MG63 (cell line): ENCODE measurements at places on chromosomes 4 and X. TPM values are rescaled to one million over a fixed set of nuclear protein-coding genes. Genes with fewer than 3 reads are reported as not detected.

Gene RPS6KA6
- not detected in 2 replicates for total RNA-seq

Gene CTAG1B
- total RNA-seq: not detected in 2 replicates

Gene GABRE
- 27.9 and 32.4 TPM in 2 replicates for total RNA-seq

Gene SUPT20HL1
- total RNA-seq: not detected in 2 replicates

Gene BEX3
- total RNA-seq: 153 and 210 TPM in 2 replicates

Gene FAM47E
- 0.16 TPM in 1 of 2 replicates, not detected in the other for total RNA-seq

Gene ASMT
- total RNA-seq: not detected in 2 replicates

Gene MAGED2
- total RNA-seq: 161 and 170 TPM in 2 replicates

Gene H2BW1
- not detected in 2 replicates for total RNA-seq

Gene F8A3
- total RNA-seq: 3.1 TPM in 1 of 2 replicates, not detected in the other

Gene UBQLN2
- 3.4 and 4.9 TPM in 2 replicates for total RNA-seq

Gene CNOT6L
- total RNA-seq: 1.9 and 6.1 TPM in 2 replicates

Gene ADH1A
- not detected in 2 replicates for total RNA-seq

Gene RAI2
- total RNA-seq: not detected in 2 replicates

Gene BEX2
- total RNA-seq: 0.57 TPM in 1 of 2 replicates, not detected in the other

Gene COX7B2
- total RNA-seq: not detected in 2 replicates

Gene MAGT1
- total RNA-seq: 72.7 and 103 TPM in 2 replicates

Gene GRIA3
- total RNA-seq: not detected in 2 replicates

Gene APLN
- total RNA-seq: 1.4 and 7.2 TPM in 2 replicates

Gene NUDT10
- total RNA-seq: 0.59 TPM in 1 of 2 replicates, not detected in the other

Gene WWC2
- 11.4 and 16.0 TPM in 2 replicates for total RNA-seq

Gene USP17L18
- total RNA-seq: not detected in 2 replicates

Gene SMIM14
- total RNA-seq: 19.0 and 19.5 TPM in 2 replicates

Gene C1GALT1C1
- total RNA-seq: 22.1 and 31.5 TPM in 2 replicates

Gene HTRA3
- 0.15 and 1.3 TPM in 2 replicates for total RNA-seq

Gene GRXCR1
- total RNA-seq: 0.81 TPM in 1 of 2 replicates, not detected in the other

Gene PUDP
- 4.0 and 4.9 TPM in 2 replicates for total RNA-seq

Gene SPINK2
- not detected in 2 replicates for total RNA-seq

Gene KCNIP4
- not detected in 2 replicates for total RNA-seq

Gene CXCL5
- total RNA-seq: 0.23 TPM in 1 of 2 replicates, not detected in the other

Gene DOCK11
- 4.3 and 6.4 TPM in 2 replicates for total RNA-seq

Gene FGFBP2
- total RNA-seq: not detected in 2 replicates

Gene F8A2
- not detected in 2 replicates for total RNA-seq

Gene RNF128
- 0.30 TPM in 1 of 2 replicates, not detected in the other for total RNA-seq

Gene SSX3
- not detected in 2 replicates for total RNA-seq

Gene CXCL10
- total RNA-seq: 0.40 and 4.1 TPM in 2 replicates

Gene OPHN1
- total RNA-seq: 0.37 and 2.4 TPM in 2 replicates

Gene NSUN7
- not detected in 2 replicates for total RNA-seq

Gene XAGE1A
- total RNA-seq: not detected in 2 replicates

Gene GAGE12D
- not detected in 2 replicates for total RNA-seq

Gene GABRG1
- total RNA-seq: not detected in 2 replicates

Gene ARSJ
- 41.8 and 60.1 TPM in 2 replicates for total RNA-seq

Gene MXRA5
- total RNA-seq: not detected in 2 replicates

Gene KLHL4
- total RNA-seq: 1.4 TPM in 1 of 2 replicates, not detected in the other

Gene ODAPH
- not detected in 2 replicates for total RNA-seq

Gene PPEF2
- total RNA-seq: not detected in 2 replicates

Gene SATL1
- total RNA-seq: not detected in 2 replicates

Gene TRIML2
- total RNA-seq: not detected in 2 replicates

Gene UGT2B11
- total RNA-seq: not detected in 2 replicates

Gene ADRA2C
- 2.3 and 7.8 TPM in 2 replicates for total RNA-seq

Gene SHOX
- not detected in 2 replicates for total RNA-seq

Gene NDST3
- not detected in 2 replicates for total RNA-seq

Gene OTUD6A
- total RNA-seq: not detected in 2 replicates

Gene DKK2
- total RNA-seq: not detected in 2 replicates

Gene HEPH
- 0.42 and 0.82 TPM in 2 replicates for total RNA-seq
